ENCODE measurements at places on chromosomes 13 and 19.

DNA sequence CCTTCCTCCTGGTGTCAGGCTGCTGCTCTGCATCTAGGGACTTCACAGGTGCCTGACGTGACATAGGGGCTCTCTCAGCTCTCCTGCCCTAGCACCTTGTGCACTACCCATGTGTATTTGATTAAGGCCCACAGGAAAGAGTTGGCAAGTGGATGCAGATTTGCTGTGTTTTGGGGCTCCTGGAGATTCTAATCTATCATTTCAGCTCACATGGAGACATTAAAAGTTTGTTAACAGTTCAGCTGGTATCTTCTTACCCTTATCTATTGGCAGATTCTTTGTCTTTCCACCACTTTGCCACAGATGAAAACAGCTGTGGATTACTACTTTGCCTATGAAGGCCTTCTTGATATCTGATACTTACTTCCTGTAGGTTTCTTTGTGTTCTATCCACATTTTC is 41.9 kb downstream of the WASF3 start:
- no peak for DNase-seq

- DNase-seq = no peak
These were observed 18.8 kb downstream of the CYTH2 start for GRCh38 chr19:48487948-48488347.

DNA sequence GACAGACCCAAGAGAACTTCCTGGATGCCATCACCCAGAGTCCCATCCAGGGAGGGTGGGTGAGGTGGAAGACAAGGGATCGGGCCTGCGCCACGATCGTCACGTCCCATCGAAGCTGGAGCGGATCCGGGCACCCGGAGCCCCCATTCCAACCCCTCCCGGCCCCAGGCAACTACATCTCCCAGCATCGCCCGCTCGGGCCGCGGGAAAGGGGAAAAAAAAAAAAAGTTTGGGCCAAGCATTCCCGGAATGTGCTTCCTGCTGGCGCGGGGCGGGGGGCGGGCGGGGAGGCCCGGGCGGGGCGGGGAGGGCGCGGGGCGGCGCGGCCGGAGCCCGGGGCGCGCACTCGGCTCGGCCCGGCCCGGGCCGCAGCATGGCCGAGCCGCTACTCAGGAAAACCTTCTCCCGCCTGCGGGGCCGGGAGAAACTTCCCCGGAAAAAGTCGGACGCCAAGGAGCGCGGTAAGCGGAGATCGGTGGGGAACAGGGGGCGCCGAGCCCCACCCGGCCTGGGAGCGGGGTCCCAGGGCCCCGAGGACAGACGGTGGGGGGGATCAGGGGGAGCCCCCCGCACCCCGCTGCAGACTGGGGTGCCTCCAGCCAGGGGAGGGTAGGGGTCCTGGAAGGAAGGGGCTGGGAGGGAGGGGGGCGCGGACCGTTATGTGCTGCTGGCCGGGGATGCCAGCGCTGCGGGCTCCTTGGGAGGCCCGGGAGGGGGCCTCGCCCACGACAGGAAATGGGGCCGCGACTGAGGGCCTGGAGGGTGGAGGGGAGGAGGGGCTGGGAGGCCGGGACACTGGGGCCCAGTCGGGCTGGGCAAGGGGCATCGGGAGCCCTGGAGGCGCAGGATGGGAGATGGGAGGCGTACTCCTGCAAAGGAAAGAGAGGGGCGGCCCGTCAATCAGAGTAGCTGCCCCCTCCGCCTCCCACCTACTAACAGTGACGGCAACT is at the start of gene SYDE1:
Gene SYDE1 (plus strand): TSS at position 341 of the 950 bp plus-strand sequence. CDS start 33 bp downstream, at position 374.
- DNase-seq = no peak

DNA sequence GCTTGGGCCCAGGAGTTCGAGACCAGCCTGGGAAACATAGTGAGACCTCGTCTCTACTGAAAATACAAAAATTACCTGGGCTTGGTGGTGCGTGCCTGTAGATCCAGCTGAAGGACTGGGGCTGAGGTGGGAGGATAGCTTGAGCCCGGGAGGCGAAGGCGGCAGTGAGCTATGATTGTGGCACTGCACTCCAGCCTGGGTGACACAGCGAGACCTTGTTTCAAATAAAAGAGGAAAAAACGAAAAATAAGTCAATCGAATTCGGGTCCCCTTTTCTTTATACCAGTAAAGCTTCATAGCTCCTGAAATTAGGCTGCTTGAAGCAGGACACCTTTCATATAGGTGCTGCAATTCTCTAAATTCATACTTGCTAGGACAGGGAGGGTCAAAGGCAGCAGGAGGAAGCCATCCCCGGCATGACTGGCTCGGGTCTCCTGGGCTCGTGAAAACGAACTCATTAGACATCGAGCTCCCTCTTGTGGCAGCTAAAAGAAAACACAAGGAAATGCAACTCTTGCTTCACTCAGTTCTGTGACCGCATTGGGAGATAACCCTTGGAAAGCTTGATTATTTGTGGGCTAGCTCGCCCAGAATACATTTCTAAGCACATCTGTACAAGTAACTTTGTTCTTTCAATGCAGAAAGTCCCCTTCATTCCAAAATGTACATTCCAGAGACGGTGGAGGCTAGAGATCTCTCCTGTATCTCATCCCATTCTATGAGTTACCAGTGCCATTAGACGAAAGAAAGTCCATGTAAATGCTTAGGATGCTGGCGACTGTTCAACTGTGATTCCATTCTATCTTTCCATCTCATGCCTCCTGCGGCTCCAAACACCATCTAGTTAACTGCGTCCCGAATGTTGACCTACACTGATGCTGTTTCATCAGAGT is 16.8 kb downstream of the FPR2 start:
- no peak for DNase-seq

DNA sequence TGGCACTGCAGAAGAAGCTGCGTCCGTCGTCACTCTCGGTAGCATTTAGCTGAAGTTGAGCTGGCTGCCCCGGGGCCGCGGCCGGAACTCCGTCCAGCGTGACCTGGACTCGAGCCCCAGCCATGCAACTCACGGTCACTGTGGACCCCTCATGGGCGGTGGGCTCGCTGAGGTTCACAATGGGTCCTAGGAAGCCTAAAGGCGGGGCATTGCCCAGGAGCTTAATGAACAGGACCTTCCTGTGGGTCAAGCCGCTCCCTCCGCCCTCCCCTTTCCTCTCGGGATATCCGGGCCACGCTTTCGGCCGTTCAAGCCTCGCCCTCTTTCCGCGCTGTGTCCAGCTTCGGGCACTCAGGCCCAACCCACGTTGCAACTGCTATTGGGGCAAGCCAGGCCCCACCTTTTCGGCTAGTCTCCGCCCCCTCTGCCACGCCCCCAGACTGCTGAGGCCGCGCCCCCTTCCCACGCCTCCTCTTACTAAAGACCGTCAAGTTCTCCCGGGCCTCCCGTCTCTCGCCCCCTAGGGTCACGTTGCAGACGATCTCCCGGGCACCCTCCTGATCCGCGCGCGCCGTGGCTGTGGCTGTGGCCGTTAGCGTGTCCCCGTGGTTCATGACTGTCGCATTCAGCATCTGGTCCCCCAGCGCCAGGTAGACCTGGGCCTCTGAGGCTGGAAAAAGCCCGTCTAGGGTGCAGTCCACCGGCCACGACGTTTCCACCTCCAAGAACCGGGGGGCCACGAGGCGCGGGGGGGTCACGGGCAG is 1.4 kb upstream of the RAVER1 start:
- DNase-seq = peak; percentile 29

DNA sequence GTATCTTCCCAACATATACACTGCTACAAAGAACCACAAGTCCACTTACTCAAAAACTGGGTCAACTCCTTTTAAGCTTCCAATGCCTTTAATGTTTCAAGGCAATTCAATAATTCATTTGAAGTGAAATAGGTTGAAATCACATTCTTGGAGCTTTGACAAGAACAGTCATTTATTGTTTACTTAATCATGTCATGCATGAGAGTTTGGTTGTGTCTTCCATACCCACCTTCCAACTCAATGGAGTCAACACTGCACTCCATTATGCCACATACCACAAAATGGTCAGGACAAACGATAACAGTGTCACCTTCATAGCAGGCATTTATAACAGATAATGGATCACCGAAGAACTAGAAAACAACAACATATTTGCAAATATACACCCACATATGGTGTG is 506.3 kb downstream of the UQCRFS1 start:
- DNase-seq = no peak

DNA sequence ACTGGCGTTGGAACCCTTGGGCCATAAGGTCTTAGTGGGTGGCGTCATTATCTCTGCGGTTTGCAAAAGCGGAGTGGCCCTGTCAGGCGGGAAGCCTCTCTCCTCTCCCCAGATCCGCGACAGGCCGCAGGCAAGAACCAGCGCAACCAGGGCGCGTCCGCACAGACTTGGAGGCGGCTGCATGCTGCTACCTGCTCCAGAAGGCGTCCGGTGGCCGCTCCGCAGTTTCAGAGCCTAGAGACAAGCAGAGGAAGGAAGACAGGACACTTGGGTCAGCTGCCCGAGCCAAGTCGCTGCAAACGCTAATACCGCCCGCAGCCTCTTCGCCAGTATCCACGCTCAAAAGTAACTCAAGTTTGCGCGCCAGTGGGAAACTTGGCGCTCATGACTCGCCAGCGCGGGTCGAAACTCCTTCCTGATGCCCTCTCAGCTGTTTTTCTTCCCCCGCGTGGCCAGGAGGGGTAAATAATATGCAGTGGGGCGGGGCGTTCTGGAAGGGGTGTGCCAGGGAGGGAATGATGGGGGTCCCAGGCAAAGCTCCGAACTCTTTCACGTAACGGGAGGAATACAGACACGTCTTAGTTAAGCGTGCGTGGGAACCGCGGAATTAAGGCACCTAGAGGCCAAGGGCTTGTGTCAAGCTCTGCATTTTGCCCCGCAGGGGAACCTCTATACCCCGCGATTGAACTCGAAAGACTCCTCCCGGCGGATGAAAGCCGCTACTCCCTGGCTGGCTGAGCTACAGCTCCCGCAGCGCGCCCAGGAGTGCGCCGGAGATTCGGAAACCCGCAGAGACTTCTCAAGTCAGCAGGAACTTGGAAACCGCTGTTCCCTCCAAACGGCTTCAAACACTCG is at the start of gene EDNRB:
Gene EDNRB (minus strand): TSS at position 441 of the 855 bp plus-strand sequence. CDS start 258 bp downstream, at position 183.
- no peak for DNase-seq

DNA sequence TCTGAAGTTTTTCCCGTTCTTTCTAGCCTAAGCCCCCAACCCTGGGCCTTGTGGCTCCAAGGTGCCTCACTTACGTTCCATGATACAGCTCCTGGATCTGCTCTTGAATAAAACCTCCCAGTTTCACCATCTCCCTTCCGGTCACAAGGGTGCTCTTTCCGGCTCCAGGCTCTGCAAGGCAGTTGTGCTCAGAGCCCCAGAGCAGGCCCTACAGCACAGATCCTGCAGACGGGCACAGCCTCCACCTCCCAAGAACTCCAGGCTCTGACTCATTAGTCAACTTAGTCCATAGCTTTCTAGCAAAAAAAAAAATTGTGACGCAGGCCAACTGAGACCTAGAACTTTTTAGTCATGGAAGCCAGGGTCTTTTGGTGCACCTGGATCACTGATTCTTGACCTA is 33.9 kb upstream of the SLC7A10 start:
- no peak for DNase-seq

GRCh38 chr13:66635526-66635925 is 594.6 kb downstream of the PCDH9 start:
- no peak for DNase-seq

DNA sequence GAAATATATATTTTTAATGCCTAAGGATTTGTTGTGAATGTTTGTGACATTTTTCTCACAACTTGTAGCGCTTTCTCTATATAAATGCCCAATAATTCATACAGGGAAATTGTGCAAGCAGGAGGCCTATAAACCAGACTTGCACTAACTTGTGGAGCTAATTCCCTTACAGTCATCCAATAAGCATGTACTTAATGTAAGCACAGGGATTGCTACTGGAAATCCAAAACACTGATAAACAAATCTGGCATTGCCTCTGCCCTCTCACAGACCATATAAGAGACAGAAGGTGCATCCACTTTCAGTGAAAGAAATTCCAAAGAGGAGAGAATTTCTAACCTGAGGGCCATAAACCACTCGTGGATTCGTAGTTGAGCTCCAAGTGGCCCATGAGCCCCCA is 518.8 kb downstream of the MYO16 start:
- DNase-seq = no peak

DNA sequence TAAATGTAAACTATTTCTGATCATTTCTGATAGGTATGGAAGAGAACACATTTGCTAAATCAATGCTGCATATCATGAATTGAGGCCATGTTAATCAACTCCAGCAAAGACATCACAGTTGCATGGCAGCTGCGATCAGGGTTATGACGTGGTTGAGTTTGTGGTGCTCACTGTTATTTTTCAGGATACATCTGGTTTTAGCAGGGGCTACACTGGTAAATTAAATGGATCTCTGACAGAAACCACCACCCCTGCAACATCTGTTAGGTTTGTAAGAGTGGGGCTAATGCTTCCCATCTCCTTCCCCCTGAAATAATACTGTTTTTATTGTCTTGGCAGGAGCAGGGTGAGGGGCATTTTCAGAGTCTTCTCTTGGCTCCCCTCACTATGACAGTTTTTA is 444.4 kb upstream of the ZNF507 start:
- DNase-seq = no peak

DNA sequence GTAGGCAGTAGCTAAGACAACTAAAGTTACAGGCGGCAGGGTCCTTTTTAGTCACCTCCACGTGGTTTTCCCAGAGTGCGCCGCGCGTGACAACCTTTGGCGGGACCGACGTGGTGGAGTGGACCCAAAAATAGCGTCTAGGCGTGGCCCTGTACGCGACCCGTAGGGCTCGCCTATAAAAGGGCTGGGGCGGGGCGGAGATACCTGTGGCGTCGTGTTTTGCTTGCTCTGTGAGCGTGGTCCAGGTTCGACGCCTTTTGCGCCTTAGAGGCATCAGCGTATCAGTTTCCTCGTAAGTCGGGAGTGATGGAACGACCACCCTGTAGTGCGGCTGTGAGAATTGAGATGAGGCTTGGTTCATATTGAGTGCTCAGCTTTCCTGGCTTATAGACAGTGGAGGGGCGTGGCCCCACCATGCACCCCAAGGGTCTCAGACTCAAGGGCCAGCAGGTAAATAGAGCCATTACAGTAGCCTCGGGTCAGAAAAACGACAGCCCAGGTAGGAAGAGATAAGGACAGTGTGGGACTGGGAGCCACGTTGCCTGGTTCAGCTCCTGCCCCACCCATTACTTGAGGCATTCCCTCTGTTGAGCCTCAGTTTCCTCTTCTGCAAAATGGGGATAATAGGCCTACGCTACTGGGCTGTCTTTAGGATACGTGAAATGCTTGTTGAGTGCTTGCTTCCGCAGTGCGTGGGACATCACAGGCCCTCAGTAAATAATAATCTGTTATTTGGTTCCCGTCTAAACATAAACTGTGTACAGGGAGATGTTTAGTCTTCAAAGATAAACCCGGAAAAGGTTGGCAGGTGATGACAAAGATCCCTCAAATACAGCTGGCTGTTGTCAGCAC is 693 bp upstream of the TMED1 start:
- no peak for DNase-seq

GRCh38 chr13:51291341-51291740 is 48.1 kb upstream of the SERPINE3 start:
- DNase-seq = no peak

DNA sequence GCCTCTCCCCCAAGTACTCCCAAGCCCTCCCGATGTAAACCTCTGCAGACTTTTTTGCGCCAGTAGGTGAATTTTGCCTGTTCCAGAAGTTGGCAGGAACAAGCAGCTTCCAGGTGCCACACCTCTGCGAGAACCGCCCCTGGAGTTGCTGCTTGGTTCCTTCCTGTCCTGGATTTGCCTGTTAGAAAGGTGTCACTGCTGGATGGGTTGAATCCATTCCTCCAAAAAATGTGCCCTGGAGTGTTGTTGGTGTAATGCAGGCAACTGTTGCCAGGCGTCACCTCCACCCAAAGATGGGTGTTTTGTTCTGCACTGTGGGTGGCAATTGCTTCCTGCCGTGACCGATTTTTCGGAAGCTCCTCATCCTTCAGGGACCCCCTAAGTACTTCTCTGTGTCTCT is 5.7 kb downstream of the PGPEP1 start:
- DNase-seq = no peak

GRCh38 chr13:29605860-29606526 is 10.5 kb upstream of the SLC7A1 start:
- no peak for DNase-seq

- DNase-seq = no peak
These were observed 6.4 kb downstream of the ZNF350 start for GRCh38 chr19:51980116-51980736.

Measured in cortex of kidney (tissue), 1 donor.